H7 (cell line): ENCODE measurements at places on chromosomes 12 and 14. TPM values are rescaled to one million over a fixed set of nuclear protein-coding genes. Genes with fewer than 3 reads are reported as not detected.

GRCh38 chr12:91923864-91924263, 221.8 kb downstream of the BTG1 start:
- DNase-seq = no peak

- DNase-seq = peak; percentile 78
These were observed 7.4 kb downstream of the SCARB1 start for GRCh38 chr12:124856132-124856841.

DNA sequence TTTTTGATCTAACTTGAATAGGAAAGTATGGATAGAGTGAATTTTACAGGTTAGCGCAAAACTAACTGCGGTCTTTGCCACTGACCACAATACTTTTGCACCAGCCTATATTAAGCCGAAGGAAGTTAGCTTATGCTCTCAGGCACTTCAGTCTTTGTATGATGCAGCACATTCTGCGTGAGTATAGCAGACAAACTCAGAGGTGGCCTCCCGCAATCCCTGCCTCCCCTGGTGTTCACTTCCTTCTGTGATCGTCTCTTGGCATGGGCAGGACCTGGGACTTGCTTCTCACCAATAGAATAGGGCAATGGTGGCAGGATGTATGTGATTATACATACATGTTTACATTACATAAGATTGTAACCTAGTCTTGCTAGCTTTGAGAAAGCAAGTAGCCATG, 10.3 kb upstream of the SLC6A13 start:
- no peak for DNase-seq

Gene WNT1
- not detected in 2 replicates for total RNA-seq

GRCh38 chr14:26218861-26219260, 379.0 kb downstream of the NOVA1 start:
- no peak for DNase-seq

GRCh38 chr14:44847526-44848309, 114.0 kb downstream of the KLHL28 start:
- DNase-seq = no peak

Gene MYH6
- total RNA-seq = 0.03 TPM in 1 of 2 replicates, not detected in the other

Gene GPD1
- total RNA-seq = 0.59 TPM in 1 of 2 replicates, not detected in the other

DNA sequence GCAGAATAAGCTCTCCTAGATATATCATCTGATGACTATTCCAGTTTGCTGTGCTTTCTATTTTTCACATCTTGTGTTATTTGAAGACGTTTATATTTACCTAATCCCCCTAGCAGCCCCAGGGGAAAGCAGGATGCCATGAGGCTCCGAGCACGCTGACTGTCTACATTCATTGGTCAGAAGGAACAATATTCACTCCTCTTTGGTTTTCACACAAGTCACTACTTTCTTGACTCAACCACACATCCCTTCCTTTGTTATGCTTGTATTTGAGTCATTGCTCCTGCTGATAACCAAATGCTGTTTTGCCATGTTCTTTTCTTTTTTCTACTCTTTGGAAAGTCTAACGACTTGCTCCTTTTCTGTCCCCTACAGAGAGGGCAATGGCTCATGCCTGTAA, 86.5 kb upstream of the SLC38A2 start:
- no peak for DNase-seq

- DNase-seq = peak; percentile 85
These were observed 59.3 kb downstream of the C14orf132 start for GRCh38 chr14:96098309-96098998.

- DNase-seq = peak; percentile 41
These were observed 37.3 kb upstream of the EML1 start for GRCh38 chr14:99755629-99756603.

GRCh38 chr14:49999146-49999761, 106.4 kb downstream of the ARF6 start:
- DNase-seq = peak; percentile 33

DNA sequence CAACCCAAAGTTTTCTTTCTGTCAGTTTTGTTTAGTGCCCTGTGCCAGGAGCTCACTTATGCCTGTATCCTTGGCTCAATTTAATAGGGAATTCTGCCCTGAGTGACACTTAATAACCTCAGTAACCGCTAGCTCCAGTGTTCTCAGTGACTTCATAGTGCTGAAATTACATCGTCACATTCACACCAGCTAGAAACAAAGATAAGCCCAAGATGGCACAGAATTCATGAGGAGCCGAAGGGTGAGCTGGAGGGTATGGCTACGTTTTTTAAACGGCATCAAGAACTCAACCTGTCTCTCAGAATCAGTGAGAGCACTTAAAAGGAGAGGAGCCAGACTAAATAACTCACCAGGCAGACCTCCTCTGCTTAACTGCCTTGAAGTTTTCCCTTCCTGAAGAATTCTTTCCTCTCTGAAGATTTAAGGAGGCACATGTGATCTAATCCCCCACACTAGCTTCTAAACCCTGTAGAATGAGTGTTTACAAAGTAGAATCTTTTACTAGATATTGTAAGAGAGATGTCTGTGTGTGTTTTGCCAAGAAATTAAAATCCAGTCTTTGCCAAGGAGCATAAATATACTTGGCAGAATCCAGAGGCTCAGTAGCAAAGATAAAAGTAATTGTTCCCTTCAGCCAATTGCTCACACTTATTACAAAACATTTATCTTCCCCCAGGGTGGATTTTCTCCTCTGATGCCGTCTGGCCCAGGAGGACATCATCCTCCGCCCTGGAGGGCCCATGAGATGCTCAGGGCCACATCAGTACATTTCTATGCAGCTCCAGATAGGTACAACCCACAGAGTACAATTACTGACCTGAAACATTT, 37.3 kb downstream of the PTGER2 start:
- no peak for DNase-seq

GRCh38 chr14:58749066-58749669, 111.4 kb downstream of the DACT1 start:
- no peak for DNase-seq

DNA sequence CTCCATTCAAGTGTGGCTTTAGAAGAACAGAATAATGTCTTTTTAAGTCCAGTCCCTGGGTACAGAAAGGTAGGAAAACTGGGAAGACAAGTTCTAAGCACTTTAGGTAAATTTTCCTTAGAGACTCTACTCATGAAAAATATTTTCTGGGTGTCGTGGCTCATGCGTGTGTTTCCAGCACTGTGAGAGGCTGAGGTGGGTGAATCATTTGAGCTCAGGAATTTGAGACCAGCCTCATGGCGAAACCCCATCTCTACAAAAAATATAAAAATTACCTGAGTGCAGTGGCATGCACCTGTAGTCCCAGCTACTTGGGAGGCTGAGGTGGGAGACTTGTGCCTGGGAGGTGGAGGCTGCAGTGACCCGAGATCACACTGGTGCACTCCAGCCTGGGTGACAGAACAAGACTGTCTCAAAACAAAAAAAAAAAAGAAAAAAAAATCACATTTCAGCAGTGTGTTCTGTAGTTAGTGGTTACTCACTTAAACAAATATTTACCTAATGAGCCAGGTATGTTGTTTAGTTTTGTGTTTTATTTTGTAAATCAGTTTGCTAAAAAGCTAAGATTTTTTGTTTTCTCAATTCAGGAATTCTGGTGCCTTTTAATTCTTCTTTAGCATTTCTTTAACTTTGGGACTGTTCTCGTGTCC, 52.3 kb upstream of the RD3L start:
- DNase-seq = no peak

DNA sequence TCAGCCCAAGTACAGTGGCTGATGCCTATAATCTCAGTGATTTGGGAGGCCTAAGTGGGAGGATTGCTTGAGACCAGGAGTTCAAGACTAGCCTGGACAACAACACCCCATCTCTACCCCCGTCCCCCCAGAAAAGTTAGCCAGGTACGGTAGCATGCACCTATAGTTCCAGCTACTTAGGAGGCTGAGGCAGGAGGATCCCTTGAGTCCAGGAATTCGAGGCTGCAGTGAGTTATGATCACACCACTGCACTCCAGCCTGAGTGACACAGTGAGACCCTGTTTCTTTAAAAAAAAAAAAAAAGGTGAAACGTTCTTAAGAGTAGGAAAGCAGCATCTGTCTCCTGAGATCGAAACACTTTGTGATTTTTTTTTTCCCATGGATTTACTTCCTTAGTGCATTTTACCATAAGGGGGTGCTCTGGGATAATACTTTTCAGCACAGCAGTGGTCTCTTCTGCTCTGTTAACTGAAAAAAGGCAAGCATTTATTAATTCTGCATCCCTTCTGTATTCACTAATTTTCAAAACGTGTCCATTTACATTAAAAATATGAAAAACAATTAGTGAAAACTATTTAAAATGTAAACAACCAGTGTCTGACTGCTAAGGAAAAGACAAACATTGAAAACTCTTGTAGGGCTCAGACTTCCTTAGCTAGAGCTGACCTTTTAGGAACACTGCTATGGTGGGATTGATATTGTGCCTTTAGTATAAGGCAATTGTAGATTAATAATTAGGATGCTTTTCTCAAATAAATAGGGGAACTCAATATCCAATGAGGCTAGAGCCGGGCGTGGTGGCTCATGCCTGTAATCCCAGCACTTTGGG, 31.2 kb upstream of the USP44 start:
- DNase-seq = peak; percentile 19

Gene PRORP
- 56.1 and 62.7 TPM in 2 replicates for total RNA-seq

Gene C12orf60
- total RNA-seq = 1.7 and 3.0 TPM in 2 replicates

DNA sequence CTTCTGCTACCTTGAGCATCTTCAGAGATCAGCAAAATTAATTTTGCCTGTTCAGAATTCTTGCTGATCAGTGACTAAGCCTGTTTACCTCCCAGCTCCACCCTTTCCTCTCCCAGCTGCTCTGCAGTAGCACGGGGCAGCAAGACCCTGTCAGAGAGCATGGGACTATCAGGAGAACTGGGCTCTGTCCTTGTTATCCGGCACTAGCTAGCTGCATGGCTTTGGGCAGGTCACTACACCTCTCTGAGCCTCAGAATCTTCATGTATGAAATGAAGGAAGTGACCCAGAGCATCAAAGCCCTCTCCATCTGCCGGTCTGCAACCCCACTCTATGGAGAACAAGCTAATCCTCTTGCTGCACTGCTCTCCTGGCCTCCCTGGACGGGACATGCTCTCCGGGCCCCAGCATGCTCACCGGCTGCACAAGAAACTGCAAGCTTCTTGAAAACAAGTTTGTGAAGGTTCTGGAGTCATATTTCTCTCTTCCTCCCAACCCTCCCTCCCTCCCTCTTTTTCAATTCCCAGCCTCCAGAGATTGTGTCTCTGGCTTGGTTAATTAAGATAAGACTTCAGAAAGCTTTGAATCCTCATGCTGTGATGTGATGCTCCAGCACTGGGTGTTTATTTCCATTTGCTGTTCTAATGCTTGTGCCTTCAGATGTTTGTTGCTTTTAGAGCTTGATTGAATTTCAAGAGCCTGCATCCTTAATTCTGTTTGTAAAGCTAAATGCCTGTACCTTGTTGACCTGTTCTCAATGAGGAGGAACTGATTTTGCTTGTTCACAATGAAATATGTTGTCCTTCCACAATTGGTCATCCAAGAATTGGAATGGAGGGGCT, 101.1 kb downstream of the CRACR2A start:
- DNase-seq = no peak

Gene HOXC5
- not detected in 2 replicates for total RNA-seq
